ENCODE measurements at places on chromosomes 2 and 18.

GRCh38 chr18:27491772-27492171, 306.7 kb upstream of the CHST9 start:
- no peak for DNase-seq

DNA sequence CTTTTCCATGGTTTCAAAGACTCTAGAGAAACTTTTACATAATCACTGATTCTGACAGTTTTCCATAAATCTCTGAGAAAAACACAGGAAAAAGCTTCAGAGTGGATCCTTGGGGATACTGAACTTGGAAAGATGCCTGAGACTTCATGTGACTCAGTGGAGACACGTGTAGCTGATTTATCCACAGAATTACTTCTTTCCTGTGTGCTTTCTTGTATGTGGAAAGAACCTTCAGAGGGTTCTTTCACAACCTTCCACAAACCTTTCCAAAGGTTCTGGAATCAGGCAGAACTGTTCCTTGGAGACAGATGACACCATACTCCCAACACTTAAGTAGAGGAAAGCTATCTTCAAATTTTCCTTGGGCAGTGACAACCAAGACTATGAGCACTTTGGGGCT, 207.2 kb downstream of the RND3 start:
- no peak for DNase-seq

DNA sequence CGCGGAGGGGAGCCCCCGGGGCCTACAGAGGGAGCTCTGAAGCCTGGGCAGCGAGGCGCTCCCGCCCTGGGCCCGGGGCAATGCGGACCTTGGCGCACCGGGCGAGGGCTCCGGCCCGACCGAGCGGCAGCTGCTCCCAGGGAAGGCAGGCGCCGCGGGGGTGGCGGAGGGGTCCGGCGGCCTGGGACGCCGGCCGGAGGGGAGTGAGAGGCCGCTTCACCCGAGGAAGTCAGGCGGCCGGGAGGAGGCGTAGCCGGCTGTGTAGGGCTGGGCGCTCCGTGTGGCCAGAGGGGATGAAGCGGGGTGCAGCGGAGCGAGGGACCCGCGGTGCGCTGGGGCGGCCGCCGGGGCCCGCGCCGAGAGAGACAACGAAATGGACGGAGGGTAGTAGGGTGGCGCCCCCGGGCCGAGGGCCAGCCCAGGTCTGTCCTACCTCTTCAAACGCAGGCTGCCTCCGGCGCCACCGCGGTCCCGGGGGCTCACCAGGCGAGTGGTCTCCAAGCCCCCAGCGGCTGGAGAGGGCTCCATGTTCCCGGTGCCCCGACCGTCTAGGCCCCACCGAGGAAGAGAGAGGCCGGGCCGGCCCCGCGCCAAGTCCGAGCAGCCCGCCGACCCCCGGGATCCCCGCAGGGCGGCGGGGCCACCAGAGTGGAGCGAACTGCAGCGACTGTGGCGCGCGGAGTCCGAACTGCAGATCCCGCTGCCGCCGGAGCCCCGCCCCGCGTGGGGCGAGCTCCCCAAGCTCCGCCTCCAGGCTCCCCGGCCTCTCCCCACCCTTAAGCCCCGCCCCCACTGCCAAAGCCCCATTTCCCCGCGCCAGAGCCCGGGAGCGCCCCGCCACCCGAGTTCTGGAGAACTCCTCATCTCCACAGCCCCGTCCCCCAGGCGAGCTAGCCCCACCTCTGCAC, at the start of gene SLC30A3:
TSS of gene SLC30A3 (minus strand) at position 669 of the 908 bp plus-strand sequence. CDS start at position 528, 141 bp downstream.
- DNase-seq = peak; percentile 68

DNA sequence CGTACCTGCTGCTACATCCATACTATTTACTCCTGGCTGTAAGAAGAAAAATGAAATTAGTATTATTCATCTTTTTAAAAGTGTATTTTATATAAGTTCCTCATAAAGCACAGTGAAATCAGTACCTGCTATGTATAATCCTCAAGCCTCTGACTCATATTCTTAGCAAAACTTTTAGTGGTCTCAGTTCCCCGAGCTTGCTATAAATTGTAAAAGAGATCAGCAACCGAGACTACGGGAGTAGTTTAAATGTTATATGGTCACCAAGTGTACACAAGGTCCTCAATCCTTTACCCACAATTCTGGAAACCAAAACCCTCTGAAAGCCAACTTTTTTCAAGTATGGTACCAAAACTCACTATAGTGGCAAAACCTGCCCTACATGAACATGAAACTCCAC, 24.2 kb downstream of the PRPF40A start:
- no peak for DNase-seq

- no peak for DNase-seq
Measured at GRCh38 chr2:172667581-172668325, 67.9 kb upstream of the RAPGEF4 start.

DNA sequence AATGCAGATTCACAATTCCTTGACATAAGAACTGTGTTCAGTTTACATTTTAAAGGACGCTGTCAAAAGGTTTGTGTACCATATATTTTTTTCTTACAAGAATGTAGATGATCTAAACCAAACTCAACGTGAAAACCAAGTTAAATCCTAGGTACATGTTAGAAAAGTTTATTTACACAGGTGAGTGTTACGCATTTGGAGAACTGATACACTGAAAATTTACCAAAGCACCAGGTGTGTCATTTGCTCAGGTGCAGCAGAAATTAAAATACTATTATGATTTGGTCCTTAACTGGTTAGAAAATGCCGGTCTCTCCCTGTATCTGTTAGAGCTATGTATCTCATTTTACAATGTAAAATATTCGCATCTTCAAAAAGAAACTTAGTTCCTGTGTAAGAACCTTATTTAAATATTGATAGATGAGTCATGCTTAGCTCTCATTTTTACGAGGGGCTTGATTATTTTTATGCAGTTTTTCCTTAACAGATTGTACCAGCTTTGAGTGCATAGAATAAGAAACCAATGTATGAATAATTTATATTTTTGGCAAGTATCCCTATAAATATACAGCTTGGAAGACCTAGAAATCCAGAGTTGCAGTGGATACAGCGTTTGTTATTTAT, 25.1 kb downstream of the MFF start:
- no peak for DNase-seq

GRCh38 chr18:63758615-63759240, 16.5 kb upstream of the SERPINB7 start:
- DNase-seq = no peak

- DNase-seq = no peak
Measured at GRCh38 chr2:62038975-62039771, 133.7 kb downstream of the COMMD1 start.

GRCh38 chr18:59200787-59201186, 19.2 kb upstream of the GRP start:
- no peak for DNase-seq

DNA sequence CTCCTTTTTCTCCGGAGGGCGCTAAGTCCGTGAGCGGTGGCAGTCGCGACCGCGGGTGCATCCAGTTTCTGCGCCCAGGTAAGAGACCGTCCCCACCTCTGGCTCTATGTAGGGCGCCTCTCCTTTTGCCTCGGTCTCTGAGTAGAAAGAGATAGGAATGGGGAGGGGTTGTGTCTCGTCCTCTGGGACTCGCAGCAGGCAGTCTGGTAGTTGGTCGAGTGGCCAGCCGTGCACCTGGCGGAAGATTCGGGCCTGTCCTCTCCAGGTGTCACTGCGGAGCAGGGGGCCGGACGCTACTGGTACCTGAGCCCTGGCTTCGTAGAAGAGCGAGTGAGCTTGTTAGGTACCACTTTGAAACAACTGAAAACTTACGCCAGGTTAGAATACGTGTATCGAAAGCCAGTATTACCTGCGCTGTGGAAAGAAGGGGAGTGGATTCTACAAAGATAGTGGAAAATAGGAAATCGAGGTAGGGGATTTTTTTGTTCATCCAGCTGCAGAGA, 403 bp downstream of the MAP2 start:
- DNase-seq = peak; percentile 6

DNA sequence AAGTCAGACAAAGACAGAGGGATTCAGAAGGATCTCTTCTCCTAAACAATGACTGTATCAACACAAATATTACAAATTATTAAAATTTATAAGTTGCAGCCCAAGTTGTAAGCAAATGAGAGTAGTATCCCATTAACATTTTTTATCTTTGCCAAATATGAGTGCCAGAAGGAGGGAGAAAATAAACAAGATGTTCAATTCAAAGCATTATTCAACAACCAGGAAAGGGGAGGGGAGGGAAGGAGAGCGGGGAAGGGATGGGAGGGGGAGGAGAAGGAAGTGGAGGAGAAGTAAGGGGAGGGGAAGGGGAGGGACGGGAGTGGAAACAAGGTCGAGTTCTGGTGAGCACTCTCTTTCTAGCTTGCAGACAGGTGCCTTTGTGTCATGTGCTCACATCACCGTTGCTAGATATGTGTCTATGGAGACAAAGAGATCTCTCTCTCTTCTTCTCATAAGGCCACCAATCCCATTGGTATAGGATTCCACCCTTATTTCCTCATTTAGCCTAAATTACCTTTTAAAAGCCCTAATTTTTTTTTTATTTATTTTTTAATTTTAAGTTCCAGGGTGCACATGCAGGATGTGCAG, 679.6 kb upstream of the CHAC2 start:
- no peak for DNase-seq

DNA sequence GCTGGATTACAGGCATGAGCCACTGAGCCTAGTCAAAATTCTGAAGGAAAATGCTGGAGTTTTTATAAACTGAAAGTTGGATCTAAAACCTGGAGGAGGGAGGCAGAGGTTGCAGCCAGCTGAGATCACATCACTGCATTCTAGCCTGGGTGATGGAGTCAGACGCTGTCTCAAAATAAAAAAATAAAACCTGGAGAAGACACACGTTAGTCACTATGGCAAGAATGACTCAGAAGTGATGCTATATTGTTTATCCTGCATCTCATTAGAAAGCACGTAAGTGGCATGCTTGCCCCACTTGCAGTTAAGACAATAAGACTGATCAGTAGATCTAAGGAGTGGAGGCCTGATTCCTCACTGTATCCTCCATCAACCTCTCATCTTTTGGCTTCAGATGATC, 106.6 kb upstream of the STON1 start:
- no peak for DNase-seq

GRCh38 chr2:72719416-72719815, 106.4 kb downstream of the EXOC6B start:
- peak; percentile 17 for DNase-seq

- DNase-seq = no peak
Measured at GRCh38 chr18:58345875-58346274, 283.0 kb downstream of the ALPK2 start.

DNA sequence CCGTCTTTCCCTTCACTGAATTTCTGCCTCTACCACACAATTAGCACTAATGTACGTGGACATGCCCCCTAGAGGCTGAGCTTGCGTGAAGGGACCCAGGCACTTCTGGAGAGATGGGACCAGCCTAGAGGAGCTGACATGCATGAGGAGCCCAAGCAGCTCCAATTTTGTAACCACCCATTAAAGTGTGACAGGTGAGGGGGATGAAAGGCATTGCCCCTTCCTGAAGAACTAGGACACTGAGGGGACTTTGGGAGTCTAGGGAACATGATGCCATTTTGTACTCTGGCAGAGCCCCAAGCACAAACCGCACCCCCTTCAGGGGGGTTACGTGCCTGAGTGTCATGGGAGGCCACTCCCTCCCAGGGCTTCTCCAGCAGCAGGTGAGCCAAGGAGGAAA, 63.6 kb downstream of the HNRNPLL start:
- DNase-seq = no peak

DNA sequence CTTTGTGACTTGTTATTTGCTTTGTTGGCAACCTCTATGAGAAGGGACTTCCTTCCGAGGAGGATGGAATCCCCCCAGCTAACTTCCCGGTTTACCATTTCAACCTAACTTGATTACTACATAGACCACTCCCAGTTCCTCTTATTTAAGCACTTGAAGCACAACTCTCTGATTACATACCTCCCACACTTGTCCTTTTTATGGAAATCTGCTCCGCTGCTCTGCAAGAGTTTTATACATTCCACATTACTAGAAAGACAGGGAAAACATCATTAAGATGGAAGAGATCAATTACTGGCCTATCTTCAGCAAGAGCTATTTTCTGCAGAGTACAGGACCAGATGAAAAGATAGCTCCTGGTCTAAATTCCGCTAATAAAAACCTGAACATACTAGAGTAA, 160.0 kb upstream of the PGAP1 start:
- no peak for DNase-seq

DNA sequence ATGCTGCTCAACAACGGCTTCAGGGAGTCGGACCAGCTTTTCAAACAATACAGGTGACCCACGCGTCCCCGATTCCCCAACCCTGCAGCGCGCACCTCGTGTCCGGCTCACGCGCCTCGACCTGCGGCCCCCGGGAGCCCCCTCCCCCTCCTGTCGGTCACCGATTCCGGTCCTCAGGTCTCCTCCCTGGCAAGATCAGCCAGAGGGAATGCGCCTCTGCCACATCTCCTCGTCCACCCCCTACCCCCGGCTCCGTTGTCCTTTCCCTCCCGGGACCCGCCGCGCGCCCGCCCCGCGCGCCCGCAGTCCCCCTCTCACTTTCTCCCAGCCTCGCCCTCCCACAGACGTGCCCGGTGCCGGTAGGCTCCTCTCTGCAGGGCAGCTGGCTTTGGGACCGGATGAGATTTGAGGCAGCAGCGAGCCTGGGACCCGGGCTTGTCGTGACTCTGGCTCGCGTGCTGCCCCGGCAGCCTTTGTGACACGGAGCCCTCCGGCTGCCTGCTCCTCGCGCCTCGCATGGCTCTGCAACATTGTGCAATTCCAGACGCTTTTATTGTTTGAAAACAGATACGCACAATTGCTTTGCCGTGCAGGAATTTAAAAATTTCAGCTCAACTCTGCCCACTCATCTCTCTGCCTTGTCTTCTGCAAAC, 558 bp downstream of the TTC39C start:
- DNase-seq = peak; percentile 68

DNA sequence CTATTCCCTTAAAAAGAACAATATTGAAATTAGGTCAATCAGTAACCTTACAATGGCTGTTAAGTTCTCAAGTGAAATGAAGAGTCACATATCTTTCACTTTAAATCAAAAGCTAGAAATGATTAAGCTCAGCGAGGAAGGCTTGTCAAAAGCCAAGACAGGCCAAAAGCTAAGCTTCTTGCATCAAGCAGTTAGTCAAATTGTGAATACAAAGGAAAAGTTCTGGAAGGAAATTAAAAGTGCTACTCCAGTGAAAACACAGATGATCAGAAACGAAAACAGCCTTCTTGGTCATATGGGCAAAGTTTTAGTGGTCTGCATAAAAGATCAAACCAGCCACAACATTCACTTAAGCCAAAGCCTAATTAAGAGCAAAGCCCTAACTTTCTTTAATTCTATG, 402.6 kb upstream of the ZEB2 start:
- no peak for DNase-seq

DNA sequence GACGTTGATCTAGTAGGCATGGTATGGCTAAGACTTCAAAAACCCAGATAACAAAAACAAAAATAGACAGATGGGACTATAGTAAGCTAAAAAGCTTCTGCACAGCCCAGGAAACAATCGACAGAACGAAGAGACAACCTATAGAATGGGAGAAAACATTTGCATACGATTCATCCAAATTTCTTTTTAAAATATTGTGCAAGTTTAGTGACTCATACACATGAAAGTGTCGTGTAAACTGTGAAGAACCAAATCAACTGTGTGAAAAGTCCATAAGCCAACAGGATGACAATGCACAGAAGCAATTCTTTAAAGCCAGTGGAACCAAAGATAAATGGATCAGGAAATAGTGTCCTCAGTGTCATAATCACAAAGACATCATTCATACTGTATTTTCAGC, 671.1 kb downstream of the RNF144A start:
- no peak for DNase-seq
